Activated T-cell treated with anti-CD3 and anti-CD28 coated beads, Interleukin-2, amount 50 U/mL, for 48 hours (primary cell): ENCODE measurements at places on chromosomes 6 and 20.

DNA sequence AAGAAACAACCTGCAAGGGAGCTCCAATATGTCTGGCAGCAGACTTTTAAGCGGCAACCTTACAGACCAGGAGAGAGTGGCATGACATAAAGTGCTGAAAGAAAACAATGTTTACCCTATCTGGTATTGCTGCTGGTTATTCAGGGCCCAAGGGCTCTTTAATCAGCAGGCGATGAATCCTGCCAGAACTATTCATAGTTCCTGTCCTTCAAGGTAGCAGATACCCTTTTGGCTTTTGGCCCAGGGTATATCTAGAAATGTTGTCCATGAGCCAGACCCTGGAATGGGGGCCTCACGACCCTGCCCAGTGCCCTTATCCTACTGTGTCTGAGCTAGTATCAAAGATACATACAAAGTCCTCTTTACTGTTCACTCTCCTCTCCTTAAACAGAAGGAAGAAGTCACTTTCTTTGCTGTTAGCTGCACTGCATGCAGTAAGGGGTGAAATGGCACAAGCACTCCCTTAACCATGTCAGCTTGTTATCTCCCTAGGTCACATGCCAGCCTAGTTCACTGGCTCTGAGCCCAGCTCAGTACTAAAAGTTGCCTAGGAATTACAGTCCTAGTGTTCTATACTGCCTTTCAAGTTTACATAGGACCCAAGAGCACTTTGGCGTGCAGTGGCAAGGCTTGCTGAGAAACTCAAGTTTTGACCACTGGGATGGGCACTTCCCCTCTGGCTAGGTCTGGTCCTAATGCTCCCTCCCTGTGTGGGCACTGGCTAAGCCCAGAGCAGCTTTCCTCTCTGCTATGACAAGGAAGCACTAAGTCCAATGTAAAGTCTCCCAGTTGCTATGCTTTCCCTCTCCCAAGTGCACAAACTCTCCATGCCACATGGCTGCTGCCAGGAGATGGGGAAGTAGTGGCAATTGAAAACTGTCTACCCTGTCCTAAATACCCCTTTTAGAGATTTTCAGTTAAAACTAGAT is 122.0 kb downstream of the HTR1B start:
- no peak for DNase-seq

DNA sequence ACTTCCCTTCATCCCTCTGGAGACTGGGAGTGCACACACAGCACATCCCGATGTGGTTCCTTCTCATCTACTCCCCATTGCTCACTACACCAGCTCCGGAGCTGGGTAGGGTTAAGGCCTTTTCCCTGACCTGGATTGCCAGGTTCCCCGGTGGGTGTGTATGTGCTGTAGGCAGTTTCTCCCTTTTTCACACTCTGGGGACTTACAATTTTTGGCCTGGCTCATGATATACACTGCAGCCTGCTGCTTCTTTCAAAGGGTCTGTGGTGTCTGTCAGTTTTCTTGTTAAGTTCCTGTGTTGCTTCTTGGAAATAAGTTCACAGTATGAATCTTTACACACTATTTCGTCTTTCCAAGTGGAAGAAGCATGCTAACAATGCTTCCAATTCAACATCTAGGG is 405.5 kb downstream of the UTRN start:
- DNase-seq: no peak

GRCh38 chr6:35244551-35244950 is 15.0 kb upstream of the ZNF76 start:
- no peak for DNase-seq

- DNase-seq: no peak
These were observed 249.1 kb upstream of the JAG1 start for GRCh38 chr20:10922941-10923340.

GRCh38 chr6:6039946-6040509 is 33.3 kb upstream of the NRN1 start:
- DNase-seq: no peak

GRCh38 chr6:55994531-55994930 is 119.1 kb upstream of the BMP5 start:
- no peak for DNase-seq

DNA sequence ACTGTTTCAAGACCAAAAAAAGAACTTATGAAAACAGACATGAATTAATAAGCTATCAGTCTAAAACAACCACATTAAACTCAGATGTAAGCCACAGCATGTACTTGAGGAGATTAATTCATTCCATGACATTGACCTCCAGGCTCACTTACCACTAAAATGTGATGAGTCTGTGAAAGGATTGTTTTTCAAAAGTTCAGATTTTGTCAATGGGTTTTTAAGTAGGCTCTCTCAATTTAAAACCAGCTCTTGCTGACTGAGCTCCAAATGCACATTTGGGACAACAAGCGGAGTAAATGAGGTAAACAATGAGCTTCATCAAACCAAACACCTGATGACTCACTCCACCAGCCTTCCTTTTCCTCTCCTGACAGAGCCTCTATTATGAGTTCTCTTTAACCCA is 197.0 kb downstream of the SIM1 start:
- DNase-seq: no peak

DNA sequence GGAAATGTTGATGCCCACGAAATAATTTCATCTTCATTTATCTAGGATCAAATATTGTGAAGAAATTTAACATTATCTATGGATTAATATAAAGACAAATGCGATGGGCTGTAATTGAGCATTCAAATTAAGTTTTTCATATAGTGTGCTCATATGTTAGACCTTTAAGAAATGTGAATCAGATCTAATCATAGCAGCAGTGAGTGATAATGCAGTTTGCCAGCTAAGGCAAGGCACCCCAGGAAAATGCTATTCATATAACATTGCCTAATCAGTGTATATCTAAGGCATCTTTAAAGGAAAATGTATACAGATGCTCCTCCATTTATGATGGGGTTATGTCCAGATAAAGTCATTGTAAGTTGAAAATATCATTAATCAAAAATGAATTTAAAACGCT is 135.2 kb downstream of the KCNQ5 start:
- DNase-seq: no peak

- peak; percentile 69 for DNase-seq
These were observed 5.0 kb downstream of the BRD2 start for GRCh38 chr6:32973144-32974015.

DNA sequence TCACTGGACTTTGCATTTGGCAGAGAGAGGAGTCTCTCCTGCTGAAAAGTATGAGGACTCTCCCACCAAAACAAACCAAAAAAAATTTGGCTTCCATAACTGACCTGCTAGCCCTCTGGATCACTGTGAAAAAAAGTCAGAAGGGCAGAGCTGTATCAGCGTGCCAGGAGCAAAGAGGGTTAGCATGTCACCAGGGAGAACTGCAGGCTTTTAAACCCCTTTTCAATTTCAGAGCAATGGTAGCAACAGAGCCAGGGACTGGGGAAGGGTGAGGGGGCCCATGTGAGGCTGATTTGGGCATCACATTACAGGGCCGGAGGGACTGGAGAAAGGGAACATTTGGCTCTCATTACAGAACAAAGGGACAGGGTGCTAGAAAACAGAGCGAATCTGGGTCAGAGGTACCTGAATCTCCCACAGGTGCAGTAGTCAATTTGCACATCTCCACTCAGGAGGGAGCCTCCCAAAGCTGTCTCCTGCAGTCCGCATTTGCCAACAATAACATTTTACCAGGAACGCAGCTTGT is 185.7 kb upstream of the EYA4 start:
- DNase-seq: no peak

DNA sequence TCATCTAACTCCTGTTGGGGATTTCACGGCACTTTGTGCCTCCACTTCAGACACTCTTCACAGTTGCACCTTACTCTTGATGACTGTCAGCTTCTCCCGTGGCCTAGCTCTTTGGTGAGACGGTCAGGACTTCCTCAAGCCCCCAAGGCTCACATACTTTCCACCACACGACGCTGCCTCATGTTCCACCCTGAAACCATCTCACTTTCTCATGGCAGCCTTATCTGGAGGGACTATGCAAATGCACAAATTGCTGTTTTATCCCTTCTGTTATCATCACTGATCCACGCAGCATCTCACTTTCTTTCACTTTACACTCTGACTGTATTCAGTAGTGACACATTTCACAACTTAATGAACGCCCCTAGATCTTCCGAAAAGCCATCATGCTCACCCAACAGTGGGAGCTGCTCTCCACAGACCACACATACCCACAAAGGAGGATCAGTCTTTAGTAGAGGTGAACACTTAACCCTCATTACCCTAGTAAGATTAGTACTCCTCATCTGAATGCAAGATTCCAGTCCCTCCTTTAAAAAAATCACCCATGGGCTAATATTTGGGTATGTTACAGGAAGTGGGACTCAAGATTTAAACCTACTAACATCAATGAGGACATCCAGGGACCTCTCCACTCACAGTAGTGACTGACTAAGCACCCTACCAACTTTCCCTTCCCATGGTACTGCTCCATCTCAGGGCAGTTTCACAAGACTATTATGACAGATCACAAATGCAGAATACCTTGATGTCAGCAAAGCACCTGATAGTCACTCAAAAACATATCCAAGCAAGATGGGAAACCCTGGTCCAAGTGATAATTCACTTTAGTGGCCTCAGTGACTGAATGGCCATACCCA is 35.4 kb downstream of the FYN start:
- peak; percentile 76 for DNase-seq

- DNase-seq: peak; percentile 85
These were observed 158.1 kb upstream of the ZNF184 start for GRCh38 chr6:27630727-27631608.

DNA sequence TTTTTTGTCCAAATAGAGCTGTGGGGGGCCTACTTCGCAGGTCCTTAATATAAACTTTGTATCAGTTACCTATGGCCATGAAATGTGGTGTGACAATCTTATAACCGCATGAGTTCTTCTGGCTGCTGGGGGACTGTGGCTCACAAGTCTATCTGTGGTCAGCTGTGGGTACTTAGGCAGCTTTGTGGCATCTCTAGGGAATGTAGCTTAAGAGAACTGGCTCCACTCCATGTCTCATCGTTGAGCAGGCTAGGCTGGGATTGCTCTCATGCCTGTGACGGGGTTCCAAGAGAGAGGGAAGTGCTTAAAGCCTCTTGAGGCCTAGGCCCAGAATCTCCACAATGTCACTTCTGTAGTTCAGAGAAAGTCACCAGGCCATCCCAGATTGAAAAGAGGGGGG is 140.5 kb downstream of the BTBD3 start:
- no peak for DNase-seq

- DNase-seq: no peak
These were observed 26.0 kb downstream of the SLC2A10 start for GRCh38 chr20:46735436-46735835.

- no peak for DNase-seq
These were observed 94.2 kb downstream of the FAM50B start for GRCh38 chr6:3943331-3943765.

DNA sequence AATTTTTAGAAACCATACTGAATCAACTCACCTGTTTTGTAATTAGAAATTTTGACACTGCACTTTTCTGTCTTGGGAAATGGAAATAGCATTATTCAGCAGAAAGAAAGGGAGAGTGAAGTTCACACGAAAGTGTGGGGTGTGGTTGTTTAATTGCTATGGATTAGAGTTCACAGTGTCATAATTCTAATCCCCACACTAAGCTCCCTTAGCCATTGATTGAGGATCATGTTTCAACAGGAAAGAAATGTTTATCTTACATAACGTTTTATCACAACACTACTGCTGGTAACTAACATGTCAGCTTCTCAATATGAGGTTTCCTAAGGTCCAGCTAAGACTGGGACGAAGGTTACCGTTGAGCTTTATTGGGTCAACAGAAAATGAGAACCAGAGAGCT is 31.4 kb upstream of the GSTA5 start:
- DNase-seq: no peak

GRCh38 chr6:14270925-14271788 is 153.6 kb downstream of the CD83 start:
- peak; percentile 79 for DNase-seq

- DNase-seq: no peak
These were observed 282.0 kb downstream of the PTPRT start for GRCh38 chr20:42907730-42908129.

DNA sequence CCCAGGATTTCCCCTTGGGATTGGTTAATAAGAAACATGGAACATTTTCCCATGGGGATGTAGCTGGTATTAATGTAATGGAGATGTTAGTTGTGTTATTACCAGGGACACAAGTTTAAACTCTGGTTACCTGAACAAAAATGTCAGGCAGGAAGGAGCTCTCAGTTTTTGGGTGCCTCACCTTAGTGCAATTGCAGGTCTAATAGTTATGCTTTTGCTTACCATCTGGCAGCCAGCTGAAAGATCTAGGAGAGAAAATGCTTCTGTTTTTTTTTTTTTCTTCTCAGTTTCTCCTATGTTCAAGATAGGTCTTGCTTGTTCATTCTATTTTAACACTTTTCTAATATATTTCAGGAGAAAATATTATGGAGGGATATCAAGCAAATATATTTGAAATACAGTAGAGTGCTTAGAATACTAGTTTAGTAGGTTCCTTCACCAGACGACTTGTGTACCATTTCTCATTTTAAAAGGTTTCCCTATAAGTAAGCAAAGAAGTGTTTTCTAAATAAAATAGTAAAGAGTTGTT is 4.2 kb upstream of the UBE2J1 start:
- no peak for DNase-seq

- no peak for DNase-seq
These were observed 165.0 kb upstream of the STMND1 start for GRCh38 chr6:16936893-16937292.

GRCh38 chr20:50169329-50169823 is 15.9 kb upstream of the PEDS1 start:
- peak; percentile 91 for DNase-seq

DNA sequence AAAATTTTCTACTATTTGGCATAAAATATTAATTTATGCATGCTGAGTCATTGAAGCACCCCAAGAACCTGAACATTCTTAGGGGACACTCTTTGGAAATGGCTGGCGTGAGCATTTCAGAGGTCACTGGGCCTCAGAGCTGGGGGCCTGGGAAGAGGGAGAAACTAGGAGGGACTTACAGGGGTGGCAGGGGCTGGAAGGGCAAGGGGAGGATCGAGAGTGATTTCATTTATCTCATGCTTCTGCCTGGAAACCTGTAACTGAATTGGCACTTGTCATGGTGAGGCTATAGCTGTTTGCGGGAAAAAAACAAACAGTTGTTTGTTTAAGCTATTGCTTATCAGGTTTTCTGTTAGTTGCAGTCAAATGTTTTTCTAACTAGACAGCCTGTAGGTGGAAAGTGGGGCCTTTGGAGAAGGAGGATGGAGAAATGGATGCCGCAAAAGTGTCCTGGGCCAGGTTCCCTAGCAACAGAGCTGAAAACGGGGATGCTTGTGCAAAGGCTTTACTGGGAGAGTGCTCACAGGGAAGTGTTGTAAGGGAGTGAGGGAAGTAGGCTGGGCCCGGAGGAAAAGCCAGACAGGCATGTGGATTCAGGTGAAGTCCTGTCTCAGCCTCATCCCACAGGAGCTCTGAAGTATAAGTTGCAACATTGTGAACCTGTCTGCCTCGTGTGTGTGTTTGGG is 36.4 kb upstream of the KAT14 start:
- no peak for DNase-seq

DNA sequence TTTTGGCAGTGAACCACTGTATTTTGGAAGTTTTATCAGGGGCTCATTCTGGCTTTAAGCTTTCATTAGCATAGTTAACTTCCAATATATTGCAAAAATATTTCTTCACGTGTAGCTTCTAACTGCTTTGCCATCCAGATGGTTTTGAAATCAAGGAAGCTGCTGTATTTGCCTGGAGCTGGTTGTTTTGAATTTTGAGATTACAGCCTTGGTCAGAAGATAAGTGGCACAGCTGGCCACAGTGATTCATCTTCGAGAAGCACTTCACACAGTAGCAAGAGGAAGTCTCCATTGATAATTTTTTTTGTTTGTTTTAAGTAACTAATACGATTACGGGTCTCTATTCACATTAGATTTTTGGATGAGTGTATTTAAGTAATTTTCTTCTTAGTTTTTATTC is 3.8 kb downstream of the APCDD1L start:
- DNase-seq: no peak

- DNase-seq: no peak
These were observed 129.4 kb upstream of the AFDN start for GRCh38 chr6:167697316-167697715.
